ENCODE measurements at places on chromosomes 3 and 15.

GRCh38 chr3:115982629-115983028 is 359.3 kb downstream of the GAP43 start:
- DNase-seq, result no peak

- no peak for DNase-seq
Measured at GRCh38 chr3:100335434-100335833, 877 bp downstream of the NIT2 start.

GRCh38 chr3:138740072-138740471 is 94.7 kb downstream of the PIK3CB start:
- DNase-seq, result no peak

DNA sequence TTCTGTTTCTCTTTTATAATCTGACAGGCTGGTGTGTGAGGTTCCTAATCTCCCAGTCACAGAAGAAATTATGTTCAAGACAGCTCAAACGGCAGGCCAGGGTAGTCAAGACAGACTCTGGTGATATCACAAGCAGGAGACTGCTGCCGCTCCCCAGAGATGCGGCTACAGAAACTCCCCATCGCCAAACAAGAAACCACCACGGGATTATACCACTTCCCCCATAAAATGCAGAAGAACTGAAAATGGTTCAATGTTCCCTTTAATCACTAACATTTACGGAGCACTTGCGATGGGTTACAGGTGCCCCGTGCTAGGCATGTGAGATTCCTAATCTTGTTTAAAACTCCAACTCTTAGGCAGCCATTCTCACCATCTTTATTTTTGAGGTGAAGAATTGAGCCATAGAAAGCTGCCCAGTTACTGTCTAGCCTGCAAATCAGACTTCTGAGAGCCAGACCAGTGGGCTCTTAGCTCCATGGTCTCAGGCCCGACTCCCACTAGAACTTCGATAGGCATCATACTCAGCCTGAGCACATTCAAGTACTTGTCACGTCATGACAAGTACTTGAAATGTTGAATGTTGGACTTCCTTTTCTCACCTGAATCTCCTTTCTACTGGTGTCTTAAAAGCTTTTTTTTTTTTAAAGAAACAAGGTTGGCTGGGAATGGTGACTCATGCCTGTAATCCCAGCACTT is 58.4 kb downstream of the TBC1D2B start:
- DNase-seq, result no peak

DNA sequence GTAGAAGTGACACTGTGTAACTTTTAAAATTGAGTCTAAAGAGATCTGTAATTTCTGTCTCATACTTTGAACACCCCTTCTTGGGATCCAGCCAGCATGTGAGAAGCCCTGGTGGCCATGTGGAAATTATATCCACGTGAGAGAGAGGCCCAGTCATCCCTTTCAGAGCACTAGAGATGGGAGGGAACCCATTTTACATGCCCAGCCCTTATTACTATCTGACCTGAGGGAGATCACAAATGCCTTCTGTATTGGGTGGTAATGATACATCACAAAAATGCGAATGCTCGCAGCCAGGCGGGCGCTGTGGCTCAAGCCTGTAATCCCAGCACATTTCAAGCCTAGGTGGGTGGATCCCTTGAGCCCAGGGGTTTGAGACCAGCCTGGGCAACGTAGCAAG is 27.3 kb upstream of the TRAK1 start:
- DNase-seq, result no peak

- DNase-seq, result no peak
Measured at GRCh38 chr3:64927689-64928088, 239.9 kb upstream of the ADAMTS9 start.

GRCh38 chr3:140013220-140013619 is 78.2 kb downstream of the CLSTN2 start:
- no peak for DNase-seq

Data from retinal pigment epithelial cell (primary cell).